ENCODE measurements at places on chromosomes 13 and 19.

DNA sequence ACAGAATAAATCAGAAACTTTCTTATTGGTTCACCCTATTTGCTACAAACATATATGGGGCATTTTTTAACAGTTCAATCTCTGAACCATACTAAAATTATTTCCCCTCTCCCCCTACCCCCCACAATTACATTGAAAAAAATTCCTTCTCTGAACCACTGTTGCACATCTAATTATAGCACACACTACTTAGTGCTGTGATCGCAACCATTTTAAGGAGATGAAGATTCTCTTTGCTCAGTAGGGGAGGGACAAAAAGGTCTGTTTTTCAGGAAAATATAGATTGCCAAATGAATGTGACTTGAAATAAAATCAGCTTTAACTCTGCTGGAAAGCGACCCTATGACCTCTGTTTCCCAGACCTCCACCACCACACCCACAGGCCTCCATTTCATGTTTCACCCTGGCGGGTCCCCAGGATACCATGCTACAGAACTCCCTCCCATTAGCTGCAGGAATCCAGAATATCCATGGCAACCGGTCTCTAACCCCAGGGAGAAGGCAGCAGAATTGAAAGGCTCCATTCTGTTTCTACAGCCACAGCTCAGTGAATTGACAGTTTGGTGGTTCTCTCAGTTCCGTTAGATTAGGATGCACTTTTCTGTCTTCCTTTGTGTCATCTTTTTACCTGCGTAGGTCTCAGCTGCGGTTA is 286.3 kb downstream of the TBC1D4 start:
- DNase-seq: no peak

- DNase-seq: no peak
These were observed 8.9 kb upstream of the ZNF787 start for GRCh38 chr19:56130006-56130405.

DNA sequence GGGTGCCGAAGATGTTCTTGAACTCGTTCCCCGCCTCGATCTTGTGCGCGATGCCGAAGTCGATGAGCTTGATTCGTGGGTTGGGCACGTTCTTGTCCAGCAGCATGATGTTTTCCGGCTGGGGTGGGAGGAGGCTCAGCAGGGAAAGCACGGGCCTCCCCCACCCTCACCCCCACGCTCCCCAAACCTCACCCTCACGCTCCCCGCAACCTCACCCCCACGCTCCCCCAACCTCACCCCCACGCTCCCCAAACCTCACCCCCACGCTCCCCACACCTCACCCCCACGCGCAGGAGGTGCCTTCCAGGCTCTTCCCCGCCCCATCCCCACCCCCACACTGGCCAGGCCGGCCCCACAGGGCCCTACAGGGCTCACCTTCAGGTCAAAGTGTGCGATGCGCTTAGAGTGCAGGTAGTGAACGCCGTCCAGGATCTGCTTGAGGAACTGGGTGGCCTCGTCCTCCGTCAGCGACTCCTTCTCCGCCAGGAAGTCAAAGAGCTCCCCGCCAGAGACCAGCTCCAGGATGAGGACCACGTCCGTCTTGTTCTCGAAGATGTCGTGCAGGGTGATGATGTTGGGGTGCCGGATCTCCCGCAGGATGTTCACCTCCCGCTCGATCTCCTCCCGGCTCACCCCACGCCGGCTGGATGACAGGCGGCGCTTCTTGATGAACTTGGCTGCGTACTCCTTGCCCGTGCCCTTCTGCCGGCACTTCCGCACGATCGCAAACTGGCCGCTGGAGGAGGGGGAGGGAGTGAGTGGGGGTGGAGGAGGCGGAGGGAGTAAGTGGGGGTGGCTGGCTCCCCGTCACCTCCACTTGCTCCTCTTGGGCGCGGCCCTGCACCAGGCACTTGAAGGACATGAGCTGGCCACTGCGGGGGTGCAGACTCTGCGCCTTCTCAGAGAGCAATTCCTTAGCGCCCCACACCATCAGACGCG is 6.4 kb downstream of the DAPK3 start:
- no peak for DNase-seq

DNA sequence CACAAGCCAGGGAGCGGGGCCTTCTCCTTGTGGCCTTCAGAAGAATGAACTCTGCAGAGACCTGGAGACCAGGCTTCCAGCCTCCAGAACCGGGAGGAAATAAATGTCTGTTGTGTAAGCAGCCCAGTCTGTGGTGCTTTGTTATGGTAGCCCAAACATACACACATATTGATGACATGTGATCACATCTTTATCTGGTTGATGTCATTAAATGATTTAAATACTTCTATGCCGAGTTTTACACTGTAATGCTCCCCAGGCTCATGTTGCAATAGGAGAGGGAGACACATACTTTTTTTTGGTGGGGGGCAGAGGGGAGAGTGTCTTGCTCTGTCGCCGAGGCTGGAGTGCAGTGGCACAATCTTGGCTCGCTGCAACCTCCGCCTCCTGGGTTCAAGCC is 188.0 kb upstream of the IRS2 start:
- no peak for DNase-seq

DNA sequence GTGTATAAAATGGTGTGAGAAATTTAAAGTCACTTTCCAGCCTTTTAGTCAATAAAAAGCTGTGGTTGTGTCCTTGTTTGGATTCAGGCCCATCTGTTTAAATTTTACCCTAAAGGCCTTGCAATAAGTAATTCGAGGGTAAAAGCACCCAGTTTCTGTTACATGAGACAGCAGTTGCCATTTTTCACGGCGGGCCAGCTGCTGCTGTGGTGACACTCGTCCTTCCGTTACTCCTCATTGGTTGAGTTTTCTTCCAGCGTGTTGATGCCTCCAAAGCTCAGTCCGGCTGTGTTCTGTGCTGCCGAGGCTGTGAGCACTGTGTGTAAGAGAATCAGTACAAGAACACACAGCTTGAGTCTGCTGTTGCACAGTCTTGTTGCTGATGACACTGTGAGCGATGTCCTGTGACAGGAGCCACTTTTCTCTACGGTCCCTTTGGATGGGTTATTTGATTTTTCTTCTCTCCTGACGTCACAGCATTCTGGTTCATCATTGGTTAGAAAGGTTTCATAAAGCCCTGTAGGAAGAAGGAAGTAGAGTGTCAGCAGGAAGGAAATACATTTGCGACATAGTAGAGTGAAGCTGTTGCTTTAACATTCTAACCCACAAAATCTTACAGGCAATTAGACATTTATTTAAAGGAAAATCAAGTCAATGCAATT is 602.5 kb upstream of the ARGLU1 start:
- DNase-seq: no peak

DNA sequence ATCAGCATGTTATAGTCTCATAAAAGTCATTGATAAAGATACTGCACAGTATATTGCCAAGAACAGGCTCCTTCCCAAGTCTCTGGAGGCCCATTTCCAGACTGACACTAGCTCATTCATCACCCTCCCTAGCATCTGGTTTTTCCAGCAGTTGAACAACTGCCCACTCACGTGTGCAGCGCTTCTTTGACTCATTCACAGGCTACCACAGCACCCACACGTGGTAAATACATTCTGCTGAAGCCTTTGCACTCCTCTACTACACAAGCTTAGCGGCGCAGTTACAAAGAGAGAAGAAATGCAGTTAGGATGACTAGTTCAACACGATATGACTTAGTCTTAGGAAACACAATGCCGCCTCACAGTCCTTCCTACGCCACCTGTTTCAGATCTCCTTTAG is 87.7 kb downstream of the DOCK9 start:
- DNase-seq: no peak

DNA sequence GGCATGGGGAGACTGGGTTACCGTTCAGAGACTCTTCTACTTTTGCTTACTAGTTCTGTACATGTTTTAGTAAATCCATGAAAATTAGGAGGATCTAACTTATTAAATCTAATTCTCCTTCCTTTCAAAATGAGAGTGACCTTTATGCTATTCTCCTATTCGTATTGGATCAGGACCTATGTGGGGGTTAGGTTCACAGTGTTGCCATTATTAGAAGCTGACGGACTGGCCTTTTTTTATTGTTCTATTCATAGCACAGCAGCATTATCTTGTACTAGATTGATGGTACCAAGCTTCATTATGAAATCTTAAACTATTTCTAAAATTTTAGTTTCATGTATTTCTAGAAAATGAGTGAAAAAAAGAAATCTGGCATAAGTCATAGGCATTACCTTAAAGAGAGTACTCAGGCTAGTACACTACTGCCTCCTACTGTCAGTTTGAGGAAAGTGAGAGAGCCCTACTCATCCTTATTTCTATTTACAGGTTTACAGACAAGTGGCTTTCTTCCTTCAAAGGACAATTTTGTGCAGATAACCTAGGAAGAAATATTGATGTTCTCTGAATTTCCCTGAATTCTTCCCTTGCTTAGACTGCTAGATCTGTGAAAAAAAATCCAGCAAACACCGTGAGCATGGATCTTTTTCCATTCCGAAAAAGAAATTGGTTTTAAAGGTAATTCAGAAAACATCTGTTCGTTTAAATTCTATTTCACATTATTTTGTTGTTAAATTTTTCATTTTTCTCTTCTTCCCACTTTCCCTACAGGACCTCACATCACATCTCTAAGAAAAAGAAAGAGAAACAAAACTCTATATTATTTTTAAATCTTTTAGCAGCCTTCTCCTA is 485.5 kb downstream of the DIAPH3 start:
- no peak for DNase-seq

GRCh38 chr13:42894765-42895243 is 97.2 kb downstream of the EPSTI1 start:
- no peak for DNase-seq

DNA sequence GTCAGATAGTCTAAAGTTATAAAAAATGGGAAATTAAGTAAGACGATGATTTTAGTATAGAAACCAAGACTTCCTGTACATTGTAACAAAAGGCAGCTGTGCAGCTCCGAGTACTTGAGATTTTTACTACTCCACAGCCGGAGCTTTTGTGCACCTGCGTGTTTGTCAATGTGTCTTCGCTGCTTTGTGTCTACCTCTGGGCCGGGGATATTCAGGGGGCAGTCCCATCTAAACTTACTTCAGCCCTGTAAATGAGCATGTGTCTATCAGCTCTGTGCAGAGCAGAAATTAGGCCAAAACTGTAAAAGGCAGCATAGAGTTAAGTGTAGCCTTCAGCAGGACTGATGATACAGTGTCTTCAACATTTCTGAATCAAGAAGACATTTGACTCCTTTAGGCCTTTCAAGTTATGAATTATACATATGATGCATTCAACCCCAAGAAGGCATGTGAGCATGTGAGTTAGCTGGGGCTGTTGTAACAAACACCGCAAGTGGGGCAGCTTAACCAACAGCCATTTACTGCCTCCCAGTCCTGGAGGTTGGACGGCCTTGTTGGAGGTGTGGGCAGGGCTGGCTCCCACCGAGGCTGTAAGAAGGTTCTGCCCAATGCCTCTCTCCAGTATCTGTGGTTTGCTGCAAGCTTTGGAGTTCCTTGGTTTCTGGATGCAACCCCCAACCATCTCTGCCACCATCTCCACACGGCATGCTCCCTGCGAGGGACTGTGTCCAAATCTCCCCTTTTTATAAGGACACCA is 191.0 kb upstream of the IRS2 start:
- DNase-seq: no peak

- DNase-seq: no peak
These were observed 28.7 kb downstream of the GJA3 start for GRCh38 chr13:20132052-20132634.

DNA sequence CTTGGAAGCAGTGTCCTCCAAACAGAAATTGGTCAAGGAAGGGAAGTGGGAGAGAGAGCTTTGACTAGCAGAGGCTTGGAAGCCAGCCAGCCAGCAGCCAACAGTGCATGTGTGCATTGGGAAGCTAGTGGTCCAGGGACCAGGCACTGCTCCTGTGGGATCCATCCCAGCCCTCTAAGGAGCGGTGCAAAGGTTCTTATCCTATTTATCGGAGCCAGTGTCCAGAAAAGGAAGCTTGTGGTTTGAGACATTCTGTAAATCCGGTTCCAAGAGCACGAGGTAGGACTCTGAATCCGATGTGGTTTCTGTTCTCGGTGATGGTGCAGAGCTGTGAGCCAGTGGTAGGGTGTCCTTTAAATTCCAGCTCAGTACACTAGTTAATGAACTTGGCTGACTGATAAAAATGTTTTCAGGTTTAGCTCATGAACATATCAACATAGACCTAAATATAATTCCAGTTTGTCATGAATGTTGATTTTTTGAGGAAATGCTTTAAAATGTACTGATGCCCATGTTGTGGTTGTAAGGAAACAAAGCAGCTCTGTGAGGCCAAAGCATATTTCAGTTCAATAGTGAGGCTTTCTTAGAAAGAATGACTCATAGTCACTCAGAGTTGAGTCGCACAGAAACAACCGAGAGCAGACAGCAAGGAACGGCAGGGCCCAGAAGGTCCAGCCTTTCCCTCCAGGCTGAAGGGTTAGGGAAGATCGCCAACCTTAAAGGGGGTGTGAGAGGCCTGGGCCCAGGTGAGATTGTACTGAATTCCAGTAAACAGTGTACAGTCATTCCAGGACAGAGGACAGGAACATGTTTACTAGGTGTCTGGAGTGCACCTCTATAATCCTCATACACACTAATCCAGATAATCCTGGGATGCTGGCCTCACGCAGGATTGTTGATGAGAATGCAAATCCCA is 21.5 kb upstream of the GARRE1 start:
- DNase-seq: no peak

- no peak for DNase-seq
These were observed 17.7 kb downstream of the CERS1 start for GRCh38 chr19:18878058-18878797.

DNA sequence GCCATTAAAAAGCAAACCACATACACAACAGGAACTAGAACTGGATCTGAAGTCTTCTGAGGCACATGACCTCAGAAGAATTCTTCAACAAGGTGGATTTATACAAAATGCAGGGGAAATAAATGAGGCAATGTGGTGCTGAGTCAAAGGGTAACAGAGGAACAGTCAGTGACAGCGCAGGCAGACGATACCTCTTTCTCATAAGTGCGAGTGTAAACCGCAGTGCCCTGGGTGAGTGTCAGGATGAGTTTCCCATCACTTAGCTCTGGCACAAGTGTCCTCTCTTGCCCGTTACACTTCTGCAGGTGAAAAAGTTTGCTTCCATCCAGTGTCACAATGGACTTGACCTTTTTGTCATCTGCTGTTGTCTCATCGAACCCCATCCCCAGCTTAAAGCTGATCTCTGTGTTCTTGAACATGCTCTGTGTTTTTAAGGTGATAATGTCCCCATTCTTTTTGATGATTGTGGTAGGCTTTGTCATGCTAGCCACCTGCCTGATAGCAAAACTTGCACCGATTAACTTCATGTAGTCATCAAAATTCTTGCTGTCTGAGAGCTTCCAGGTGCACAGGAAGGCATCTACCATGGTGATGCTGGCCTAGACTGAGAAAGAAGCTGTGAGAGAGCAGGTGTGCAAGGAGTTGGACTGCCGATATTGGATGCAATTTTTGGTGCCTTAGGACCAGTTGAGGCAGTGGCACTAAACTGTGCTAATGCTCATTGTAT is 97.3 kb downstream of the AKAP11 start:
- no peak for DNase-seq
